ENCODE measurements at places on chromosomes 4 and X. TPM values are rescaled to one million over a fixed set of nuclear protein-coding genes. Genes with fewer than 3 reads are reported as not detected.

- no peak for DNase-seq
- H3K27ac ChIP-seq: no peak overlapping the region
- no peak overlapping the region for H3K4me3 ChIP-seq
- peaks cover 2% of the 10 kb centered on the region for H3K4me1 ChIP-seq
- no peaks in the 10 kb centered on the region for H3K36me3 ChIP-seq
- peaks cover 12% of the 10 kb centered on the region for H3K27me3 ChIP-seq
These were observed 1.3 kb downstream of the GALNTL6 start for GRCh38 chr4:171814545-171814944.

DNA sequence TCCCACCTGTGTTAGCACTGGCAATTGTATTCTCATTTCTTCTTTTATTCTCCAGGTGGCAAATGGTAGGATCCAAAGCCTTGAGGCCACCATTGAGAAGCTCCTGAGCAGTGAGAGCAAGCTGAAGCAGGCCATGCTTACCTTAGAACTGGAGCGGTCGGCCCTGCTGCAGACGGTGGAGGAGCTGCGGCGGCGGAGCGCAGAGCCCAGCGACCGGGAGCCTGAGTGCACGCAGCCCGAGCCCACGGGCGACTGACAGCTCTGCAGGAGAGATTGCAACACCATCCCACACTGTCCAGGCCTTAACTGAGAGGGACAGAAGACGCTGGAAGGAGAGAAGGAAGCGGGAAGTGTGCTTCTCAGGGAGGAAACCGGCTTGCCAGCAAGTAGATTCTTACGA, 176.9 kb downstream of the PTTG2 start:
- peaks cover 2% of the 10 kb centered on the region for H3K4me1 ChIP-seq
- H3K36me3 ChIP-seq: peaks cover 9% of the 10 kb centered on the region
- no peak for DNase-seq
- no peak overlapping the region for H3K4me3 ChIP-seq
- H3K27ac ChIP-seq: no peak overlapping the region

- DNase-seq: no peak
- no peak overlapping the region for H3K4me3 ChIP-seq
- peaks cover 14% of the 10 kb centered on the region for H3K4me1 ChIP-seq
- no peaks in the 10 kb centered on the region for H3K27me3 ChIP-seq
These were observed 116.5 kb upstream of the NAP1L5 start for GRCh38 chr4:88814043-88814617.

GRCh38 chr4:153018031-153018430, 81.9 kb downstream of the FHDC1 start:
- peaks cover 6% of the 10 kb centered on the region for H3K36me3 ChIP-seq
- H3K27me3 ChIP-seq: peaks cover 19% of the 10 kb centered on the region
- no peak for DNase-seq
- peak overlapping the region; percentile 97 for H3K27ac ChIP-seq

GRCh38 chrX:9269134-9269533, 195.7 kb upstream of the TBL1X start:
- H3K27ac ChIP-seq: no peak overlapping the region
- no peak for DNase-seq
- H3K27me3 ChIP-seq: peaks cover 6% of the 10 kb centered on the region
- peaks cover 3% of the 10 kb centered on the region for H3K4me1 ChIP-seq
- no peaks in the 10 kb centered on the region for H3K36me3 ChIP-seq

GRCh38 chrX:108312957-108313356, 125.3 kb downstream of the COL4A6 start:
- no peaks in the 10 kb centered on the region for H3K4me1 ChIP-seq
- peak; percentile 13 for DNase-seq
- H3K4me3 ChIP-seq: no peak overlapping the region
- no peak overlapping the region for H3K27ac ChIP-seq

- H3K4me3 ChIP-seq: no peak overlapping the region
- H3K27me3 ChIP-seq: no peaks in the 10 kb centered on the region
- H3K36me3 ChIP-seq: no peaks in the 10 kb centered on the region
- no peak for DNase-seq
- H3K27ac ChIP-seq: no peak overlapping the region
- peaks cover 4% of the 10 kb centered on the region for H3K4me1 ChIP-seq
These were observed 243.6 kb upstream of the DKK2 start for GRCh38 chr4:107279733-107280132.

DNA sequence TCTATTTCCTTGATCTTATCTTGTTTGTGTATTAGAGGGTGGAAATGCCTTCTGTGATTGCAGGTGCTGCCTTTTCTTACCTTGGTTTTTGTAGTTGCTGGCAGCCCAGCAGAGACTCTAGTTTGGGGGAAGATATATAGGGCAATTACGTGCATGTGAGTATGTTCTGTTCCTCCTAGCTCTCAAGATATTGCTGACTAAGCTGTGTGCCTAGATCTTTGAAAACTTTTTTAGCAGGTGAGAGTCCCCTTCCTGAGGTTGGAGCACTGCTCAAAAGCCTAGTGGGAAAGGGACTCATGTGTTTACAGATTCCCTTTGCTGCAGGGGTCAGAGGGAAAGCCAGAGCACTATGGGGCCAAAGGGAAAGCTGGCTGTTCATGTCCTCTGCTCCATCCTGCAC, 136.1 kb downstream of the VSIG4 start:
- H3K36me3 ChIP-seq: no peaks in the 10 kb centered on the region
- no peak for DNase-seq
- no peak overlapping the region for H3K27ac ChIP-seq
- H3K4me1 ChIP-seq: no peaks in the 10 kb centered on the region

- no peaks in the 10 kb centered on the region for H3K36me3 ChIP-seq
- DNase-seq: peak; percentile 63
- H3K4me3 ChIP-seq: peak within 1 kb of the TSS; percentile 97
- peak within 1 kb of the TSS; percentile 96 for H3K27ac ChIP-seq
- no peaks in the 10 kb centered on the region for H3K4me1 ChIP-seq
These were observed at the start of gene PRKX for GRCh38 chrX:3713225-3713936. PRKX (minus strand) TSS chrX:3713649; CDS start chrX:3713253, 396 bp downstream.

DNA sequence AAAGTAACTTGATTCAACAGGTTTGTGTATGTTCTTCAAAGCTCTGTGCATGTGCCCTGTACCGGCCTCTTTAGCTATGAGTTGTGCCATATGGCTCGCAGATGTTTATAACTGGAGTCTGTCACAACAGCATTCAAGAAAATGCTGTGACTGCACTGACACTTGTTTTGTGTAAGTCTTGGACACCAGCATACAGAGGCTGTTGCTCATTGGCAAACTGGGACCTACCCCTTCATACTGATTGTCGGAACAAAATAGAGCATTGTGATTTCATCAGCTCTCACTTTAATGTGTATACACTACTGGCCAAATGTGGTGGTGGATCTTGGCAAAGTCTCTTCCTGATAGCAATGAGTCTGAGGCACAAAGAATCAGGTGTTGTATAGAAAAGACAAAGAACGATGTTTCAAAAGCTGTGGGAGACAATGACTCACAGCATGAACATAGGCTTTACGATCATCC, 133.9 kb downstream of the EGF start:
- no peaks in the 10 kb centered on the region for H3K27me3 ChIP-seq
- H3K27ac ChIP-seq: peak overlapping the region; percentile 62
- DNase-seq: no peak
- H3K36me3 ChIP-seq: no peaks in the 10 kb centered on the region
- H3K4me3 ChIP-seq: no peak overlapping the region

DNA sequence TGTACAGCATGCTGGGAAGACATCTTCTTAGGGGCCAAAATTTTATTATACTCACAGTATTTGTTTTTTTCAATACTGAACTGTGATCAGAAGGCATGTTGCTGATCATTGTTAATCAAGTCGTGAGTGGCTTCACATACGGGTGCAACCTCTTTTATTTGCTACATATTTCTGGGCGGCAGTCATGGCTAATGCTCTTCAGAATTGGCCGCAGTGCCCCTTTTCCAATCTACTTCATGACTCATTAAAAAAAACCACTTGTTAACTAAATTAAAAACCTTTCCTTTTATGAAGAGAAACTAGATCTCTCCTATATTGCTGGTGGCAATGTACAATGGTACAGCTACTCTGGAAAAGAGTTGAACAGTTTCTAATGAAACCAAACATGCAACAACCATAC, 101.5 kb upstream of the C1GALT1C1 start:
- H3K27me3 ChIP-seq: no peaks in the 10 kb centered on the region
- H3K36me3 ChIP-seq: no peaks in the 10 kb centered on the region
- no peaks in the 10 kb centered on the region for H3K4me1 ChIP-seq
- no peak overlapping the region for H3K4me3 ChIP-seq
- H3K27ac ChIP-seq: no peak overlapping the region
- no peak for DNase-seq

DNA sequence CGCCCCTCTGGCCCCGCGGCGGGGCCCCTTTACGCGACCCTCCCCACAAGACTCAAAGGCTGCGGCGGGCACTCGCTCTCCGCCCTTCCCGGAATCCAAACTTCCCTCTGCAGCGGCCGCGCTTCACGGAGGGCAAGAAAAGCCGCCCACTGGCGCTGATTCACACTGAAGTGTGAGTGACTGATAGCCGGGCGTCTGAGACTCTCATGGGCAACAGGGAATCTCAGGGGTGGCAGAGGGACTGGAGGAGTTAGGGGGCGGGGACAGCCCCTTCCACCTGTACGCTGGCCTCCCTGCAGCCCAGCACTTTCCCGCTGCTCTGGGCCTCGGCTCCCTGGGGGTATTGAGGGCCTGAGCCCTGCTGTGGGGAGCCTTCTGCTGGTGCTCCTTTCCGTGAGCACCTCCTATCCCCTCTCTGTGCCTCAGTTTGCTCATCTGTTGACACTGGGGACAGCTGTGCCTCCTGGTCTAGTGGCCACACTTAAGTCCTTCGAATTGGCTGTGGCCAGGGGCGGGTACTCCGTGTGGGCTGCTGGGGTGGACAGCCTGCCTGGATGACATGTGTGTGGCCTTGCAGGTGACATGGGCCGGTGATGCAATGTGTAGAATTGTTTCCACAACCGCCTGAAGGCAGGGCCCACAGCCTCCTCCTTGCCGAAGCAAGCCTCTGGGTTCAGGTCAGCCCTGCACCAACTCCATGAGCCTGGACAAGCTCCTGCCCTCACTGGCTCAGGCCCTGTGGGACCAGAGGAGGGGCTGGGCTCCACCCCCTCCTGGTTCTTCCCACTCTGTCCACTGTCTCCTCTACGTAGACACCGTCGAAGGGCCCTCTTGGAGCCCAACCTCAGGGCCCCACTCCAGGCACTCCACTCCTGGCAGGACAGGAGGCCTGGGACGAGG, 951 bp downstream of the SH3BP2 start:
- H3K27me3 ChIP-seq: peaks cover 7% of the 10 kb centered on the region
- H3K27ac ChIP-seq: no peak overlapping the region
- peak overlapping the region; percentile 79 for H3K4me3 ChIP-seq
- DNase-seq: peak; percentile 38
- no peaks in the 10 kb centered on the region for H3K36me3 ChIP-seq

DNA sequence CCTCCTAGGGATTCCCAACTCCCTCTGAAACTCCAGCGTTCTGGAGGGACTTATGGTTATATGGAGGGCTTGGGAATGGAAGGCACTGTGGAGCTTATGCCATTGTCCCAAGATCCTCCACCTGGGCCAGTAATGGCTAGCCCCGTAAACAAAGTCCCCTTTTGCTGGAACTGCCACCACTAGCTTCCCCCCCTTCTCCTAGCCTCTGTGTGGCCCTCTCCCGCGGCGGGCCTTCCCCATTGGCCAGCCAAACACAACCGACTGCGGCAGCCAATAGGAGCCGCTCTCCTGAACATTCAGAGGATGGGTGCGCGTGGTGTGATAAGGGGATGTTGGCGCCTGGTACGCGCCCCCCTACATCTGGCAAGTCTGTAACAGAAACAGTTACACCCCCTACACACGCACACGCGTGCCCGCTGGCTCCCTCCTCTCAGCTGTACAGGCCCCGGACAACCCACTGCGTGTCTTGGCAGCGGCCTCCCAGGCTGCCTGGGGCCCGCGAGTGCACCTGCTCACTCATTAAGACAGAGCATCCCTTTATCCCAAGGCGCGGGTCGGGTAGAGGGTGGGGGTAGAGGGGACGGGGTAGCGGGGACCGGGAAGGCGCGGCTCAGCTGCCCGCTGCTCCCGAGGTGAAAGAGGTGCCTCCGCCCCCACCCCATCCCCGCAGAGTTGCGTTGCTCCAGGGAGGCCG, 863 bp upstream of the RAB33A start:
- H3K4me1 ChIP-seq: peaks cover 10% of the 10 kb centered on the region
- H3K27me3 ChIP-seq: no peaks in the 10 kb centered on the region
- peak overlapping the region; percentile 88 for H3K4me3 ChIP-seq
- peak overlapping the region; percentile 92 for H3K27ac ChIP-seq

DNA sequence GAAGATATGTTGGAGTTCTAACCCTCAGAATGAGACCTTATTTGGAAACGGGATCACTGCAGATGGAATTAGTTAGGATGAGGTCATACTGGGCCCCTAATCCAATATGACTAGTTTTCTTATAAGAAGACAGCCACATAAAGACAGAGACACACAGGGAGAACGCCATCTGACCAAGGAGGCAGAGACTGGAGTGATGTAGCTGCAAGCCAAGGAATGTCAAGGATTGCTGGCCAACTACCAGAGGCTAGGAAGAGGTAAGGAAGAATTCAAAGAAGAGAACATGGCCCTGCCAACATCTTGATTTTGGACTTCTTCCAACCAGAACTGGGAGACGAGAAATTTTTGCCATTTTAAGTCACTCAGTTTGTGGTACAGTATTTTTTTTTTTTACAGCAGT, 152.8 kb upstream of the DIPK2B start:
- H3K4me3 ChIP-seq: no peak overlapping the region
- H3K27ac ChIP-seq: no peak overlapping the region
- H3K27me3 ChIP-seq: no peaks in the 10 kb centered on the region
- H3K4me1 ChIP-seq: no peaks in the 10 kb centered on the region

DNA sequence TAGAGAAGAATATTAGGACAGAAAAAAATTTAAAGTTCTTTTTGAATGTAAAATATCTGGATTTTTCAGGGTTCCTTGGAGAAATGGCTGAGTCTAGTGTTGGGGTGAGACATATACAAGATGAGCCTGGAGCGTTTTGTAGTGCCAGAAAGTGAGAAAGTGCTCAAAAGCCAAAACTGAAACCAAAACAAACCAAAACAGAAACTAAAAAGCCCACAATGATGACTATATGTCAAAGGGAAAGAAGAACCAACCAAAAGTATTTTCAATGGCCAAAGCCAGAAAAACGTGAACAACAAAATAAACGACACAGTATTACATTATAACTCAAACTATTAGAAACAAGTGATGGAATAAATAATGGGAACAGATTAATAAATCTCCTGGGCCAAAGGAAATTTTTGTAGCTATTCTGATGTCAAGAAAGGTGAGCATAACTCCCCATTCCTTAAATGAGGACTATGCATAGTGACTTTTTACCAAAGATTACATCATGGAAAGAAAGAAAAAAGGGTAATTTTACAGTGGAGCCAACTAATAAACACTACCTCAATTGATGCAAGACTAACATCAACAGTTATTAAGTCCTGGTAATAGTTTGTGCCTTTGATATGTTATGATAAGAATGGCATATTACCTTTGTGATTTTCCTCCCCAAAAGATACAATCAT, 1137.6 kb downstream of the C4orf33 start:
- no peaks in the 10 kb centered on the region for H3K27me3 ChIP-seq
- H3K4me3 ChIP-seq: no peak overlapping the region
- no peaks in the 10 kb centered on the region for H3K36me3 ChIP-seq
- no peak for DNase-seq
- H3K27ac ChIP-seq: no peak overlapping the region

- no peak for DNase-seq
- H3K27me3 ChIP-seq: peaks cover 3% of the 10 kb centered on the region
- H3K4me3 ChIP-seq: no peak overlapping the region
- H3K27ac ChIP-seq: no peak overlapping the region
These were observed 541.4 kb upstream of the BOD1L1 start for GRCh38 chr4:14168919-14169318.

PPP2R2C gene
- 9.4 TPM for total RNA-seq

SORBS2 gene
- 95.5 TPM for total RNA-seq

F8A3 gene
- not detected for total RNA-seq

GCNA gene
- 2.5 TPM for total RNA-seq

EVC2 gene
- total RNA-seq: 2.3 TPM

DCX gene
- total RNA-seq: 614 TPM

TMPRSS11E gene
- total RNA-seq: not detected

TMPRSS11A gene
- total RNA-seq: not detected

Data from glutamatergic neuron (in vitro differentiated cells).